ENCODE measurements at places on chromosomes 12 and 14.

DNA sequence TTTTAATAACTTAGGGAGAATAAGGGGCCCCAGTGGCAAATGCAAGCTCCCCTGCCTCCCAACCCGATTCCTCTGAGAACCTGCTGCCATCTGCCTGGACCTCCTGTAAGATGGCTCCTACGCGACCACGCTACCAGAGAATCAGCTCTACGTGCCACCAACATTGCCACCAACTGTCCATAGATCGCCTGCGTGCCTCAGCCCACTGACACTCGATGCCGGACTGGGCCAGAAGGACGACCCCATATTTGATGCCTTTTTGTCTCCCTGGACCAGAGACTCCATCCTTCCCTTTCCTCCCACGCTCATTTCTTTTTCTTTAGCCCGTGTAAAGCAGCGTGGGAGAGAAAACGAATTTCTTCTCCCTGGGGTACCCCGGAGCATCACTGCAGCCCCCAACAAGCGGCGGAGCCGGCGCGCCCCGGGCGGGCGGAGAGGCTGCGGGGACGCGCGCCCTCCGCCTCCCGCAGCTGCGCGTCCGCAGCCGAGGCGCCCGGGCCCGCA, 565 bp upstream of the KLHL42 start:
- peak; percentile 7 for DNase-seq

DNA sequence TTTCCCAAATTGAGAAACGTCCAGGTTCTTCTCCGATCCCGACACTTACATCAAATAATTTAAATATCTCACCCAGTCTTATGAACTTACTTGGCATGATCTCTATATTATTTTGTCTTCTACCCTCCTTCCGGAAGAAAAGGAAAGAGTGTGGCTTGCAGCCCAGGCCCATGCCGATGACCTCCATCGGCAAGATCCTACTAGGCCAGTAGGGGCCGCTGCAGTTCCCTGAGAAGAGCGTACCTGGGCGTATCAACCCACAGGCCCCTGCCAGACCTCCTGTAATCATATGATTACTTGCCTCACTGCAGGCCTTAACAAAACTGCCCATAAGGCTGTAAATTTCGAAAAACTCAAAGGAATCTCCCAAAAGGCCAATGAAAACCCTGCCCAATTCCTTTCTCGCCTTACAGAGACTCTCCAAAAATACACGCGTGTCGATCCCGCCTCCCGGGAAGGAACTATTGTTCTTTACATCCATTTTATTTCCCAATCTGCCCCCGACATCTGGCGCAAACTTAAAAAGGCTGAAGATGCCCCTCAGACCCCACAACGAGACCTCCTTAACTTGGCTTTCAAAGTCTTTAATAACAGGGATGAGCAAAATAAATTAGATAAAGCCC, 69.6 kb downstream of the MOK start:
- peak; percentile 59 for DNase-seq

DNA sequence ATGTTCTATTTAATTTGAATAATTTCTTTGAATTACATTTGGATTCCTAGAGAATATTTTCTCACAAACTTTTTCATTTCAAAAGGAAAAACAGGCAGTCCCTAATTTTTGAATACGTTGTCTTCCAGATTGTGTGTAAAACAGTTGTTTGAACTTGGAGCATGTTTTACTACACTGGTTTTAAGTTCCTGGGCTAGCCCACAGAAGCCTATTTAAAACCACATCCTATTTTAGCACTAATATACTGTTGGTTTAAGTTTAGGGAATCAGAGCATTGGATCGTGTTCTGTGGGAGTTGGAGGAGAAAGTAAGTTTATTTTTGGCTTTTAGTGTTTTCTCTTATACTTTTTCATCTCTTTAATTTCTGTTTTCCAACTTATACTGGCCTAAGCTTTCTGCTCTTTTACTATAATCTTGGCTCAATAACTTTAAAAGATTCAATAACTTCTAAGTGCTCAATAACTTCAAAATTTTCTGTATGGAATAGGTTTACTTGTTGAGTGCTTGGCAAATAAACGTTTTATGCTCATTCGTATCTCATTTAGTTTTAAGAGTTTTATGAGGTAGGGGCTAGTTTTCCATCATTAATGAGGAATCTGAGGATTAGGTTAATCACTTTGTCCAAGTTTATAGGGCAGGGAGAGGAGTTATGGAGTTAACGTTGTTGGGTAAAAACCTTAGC, 14.9 kb downstream of the LEMD3 start:
- no peak for DNase-seq

GRCh38 chr14:92106143-92106926, at the start of gene ATXN3:
TSS of gene ATXN3 (minus strand) at chr14:92106582. CDS start at chr14:92106552, 30 bp downstream.
- peak; percentile 98 for DNase-seq

DNA sequence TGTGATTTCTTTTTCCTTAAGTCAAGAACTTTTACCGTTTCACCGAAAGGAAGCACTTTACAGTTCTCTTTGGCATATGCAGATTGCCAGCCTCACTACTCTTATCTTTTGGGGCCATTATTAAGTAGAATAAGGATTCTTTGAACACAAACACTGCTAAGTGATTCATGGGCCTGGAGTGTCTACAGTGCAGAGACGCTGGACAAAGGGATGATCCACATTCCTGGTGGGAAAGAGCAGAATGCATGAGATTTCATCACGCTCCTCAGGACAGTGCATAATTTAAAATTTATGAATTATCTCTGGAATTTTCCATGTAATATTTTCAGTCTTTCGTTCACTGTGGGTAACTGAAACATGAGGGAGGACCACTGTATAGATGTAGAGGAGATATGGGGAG, 90.2 kb downstream of the TTLL5 start:
- DNase-seq, result no peak

DNA sequence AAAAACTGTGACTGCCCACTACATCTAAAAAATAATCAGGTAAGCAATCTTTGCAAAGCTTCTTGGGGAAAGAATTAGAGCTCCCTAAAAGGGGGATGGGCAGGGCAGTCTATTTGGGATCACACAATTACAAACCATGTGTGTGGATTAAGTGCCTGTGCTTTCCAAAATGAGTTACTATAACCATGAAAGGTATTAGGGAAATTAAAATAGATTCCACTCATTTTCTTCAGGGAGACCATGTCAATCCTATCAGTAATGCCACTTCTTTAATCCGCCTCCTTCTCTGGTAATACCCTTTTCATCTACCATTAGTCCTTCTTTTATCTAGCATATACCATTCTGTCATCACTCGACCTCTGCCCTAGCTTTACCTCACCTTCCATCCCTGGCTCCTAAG, 53.7 kb downstream of the PAWR start:
- DNase-seq, result no peak

GRCh38 chr12:52358575-52359350, 8.5 kb downstream of the KRT85 start:
- DNase-seq, result no peak

DNA sequence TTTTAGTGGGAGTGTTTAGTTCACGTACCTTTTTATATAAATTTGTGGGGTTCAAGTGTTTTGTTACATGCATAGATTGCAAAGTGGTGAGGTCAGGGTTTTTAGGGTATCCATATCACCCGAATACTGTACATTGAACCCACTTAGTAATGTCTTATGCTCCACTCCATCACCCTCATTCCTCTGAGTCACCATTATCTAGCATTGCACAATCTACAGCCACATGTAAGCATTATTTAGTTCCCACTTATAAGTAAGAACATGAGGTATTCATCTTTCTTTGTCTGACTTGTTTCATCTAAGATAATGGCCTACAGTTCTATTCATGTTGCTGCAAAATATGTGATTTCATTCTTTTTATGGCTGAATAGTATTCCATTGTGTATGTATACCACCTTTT, 583.7 kb upstream of the LRFN5 start:
- DNase-seq, result no peak

DNA sequence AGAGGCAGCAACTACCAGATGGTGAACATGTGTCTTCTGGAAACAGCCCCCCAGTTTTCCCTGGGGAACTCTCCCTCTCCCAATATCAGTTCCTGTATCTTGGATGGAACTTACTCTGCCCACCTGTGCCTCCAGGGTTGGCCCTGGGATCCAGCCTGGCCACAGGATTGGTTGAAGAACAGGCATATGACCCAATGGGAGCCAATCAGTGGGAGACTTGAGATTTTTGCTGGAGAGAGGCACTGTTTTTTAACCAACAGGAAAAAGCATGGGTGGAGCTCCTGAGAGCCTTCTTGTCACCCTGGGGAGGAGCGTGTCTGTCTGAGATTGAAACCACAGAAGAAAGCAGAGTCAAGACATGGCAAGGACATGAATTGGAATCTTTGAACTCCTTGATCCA, 33.6 kb upstream of the COX6A1 start:
- DNase-seq, result no peak

GRCh38 chr14:30874120-30874998, at the start of gene COCH:
TSS of gene COCH (plus strand) at chr14:30874559. CDS start at chr14:30874939, 380 bp downstream.
- DNase-seq, result peak; percentile 67

GRCh38 chr12:2641761-2642160, 153.0 kb upstream of the FKBP4 start:
- DNase-seq, result no peak

GRCh38 chr12:64746663-64747062, 12.5 kb downstream of the GNS start:
- DNase-seq, result no peak

DNA sequence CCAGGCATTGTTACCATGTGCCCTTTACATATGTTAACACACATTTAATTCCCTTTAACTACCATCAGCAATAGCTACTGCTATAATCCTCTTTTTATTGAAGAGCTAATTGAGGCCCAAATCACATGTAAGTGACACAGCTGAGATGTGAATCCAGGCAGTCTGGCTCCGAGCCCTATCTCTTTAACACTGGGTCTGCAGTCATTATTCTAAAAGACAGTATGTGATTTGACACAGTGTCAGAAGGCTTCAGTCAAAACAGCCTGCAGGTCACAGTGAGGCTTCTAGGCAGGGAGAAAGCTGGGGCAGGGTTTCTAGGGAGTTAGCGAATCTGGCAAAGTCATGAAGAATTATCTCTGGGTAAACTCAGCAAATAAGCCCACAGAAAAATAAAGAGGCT, 148.2 kb downstream of the KIF21A start:
- no peak for DNase-seq
